HS-27A (cell line): ENCODE measurements at places on chromosomes 4 and X.

DNA sequence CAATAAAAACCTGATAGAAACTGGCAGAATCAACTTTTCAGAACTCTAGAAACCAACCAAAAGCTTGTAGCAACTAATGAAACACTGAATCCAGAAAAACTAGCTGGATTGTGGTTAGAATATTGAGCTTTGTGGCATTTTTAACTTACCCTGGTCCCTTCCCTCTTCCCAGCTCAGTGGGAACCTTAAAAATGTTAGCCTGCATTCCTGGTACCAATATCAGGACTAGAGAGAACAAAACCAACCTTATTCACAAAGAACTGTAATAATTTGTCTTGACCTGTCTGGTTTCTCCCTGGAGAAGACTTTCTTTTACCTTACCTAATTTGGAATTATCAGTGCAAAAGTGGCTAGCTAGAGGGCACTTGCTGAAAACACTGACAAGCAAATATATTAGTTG is 21.2 kb downstream of the SH3D19 start:
- DNase-seq: no peak

DNA sequence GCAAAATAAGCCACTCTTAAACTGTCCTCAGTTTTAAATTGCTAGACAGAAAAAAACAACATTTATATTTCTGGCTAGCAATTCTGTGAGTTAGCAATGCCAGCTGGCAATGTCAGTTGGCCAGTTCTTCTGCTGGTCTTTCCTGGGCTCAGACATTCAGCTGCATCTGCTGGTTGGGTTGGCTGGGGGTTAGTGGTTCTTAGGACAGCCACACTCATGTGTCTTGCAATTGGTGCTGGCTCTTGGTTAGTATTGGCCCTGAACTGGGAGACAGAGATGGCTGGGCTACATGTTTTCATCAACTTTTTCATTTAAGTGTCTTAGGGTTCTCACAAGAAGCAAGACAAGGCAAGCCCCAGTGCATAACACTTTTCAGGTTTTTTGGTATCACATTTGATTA is 48.0 kb upstream of the PDLIM5 start:
- DNase-seq: no peak

GRCh38 chrX:56762707-56763555 is 33.9 kb downstream of the NBDY start:
- DNase-seq: no peak

- DNase-seq: peak; percentile 76
Measured at GRCh38 chr4:150224896-150225591, 146.8 kb downstream of the DCLK2 start.

DNA sequence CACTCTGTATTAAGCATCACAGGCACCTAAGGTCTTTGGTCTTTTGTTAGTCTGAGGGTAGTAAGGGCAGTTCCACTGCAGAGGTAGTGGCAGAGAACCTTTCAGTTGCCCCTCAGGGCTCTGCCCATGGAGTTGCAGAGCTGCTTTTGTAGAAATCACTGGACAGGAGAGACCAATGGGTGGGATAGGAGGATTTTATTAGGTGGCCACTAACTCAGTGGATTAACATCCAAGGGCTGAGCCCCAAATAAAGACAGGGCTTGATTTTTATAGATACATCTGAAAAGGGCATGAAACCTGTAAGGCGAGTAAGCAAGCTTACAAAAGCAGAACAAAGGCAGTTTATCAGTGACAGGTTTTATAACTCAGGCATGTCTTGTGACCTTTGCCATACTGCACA is 1035.4 kb downstream of the SH3BGRL start:
- no peak for DNase-seq

DNA sequence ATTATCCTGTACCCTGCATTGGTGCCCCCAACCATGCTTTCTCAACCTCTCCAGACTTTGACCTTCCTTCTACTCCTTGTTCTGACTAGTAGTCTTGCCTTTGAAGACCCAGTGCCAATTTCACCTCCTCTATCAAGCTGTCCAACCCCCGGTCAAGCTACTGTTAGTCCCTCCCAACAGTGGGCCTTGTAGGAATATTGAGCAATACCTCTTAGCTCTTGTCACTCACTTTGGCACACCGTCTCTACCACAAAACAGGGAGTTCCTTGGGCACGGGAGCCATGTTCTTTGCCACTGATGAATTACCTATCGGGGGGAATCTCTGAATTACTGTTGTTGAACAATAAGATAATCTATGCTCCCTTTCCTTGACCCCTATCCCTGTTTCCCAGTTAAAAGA is 25.2 kb downstream of the LAS1L start:
- no peak for DNase-seq

DNA sequence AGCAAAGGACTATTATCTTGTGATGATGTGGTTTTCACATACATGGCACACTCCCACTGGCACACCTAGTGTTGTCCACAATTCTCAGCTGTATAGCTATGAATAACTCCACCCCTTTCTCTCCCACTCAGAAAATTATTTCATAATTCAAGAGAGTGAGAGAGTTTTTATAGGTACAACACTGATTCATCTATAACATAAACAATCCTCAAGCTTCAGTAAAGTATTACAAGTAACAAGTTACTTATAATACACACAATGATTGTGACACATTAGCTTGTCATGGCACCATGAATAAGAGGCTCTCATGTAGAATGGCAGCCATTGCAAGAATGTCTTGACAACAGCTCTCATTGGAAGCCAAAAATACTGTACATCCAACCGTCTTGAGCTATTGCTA is 43.9 kb downstream of the RAB40A start:
- DNase-seq: no peak

DNA sequence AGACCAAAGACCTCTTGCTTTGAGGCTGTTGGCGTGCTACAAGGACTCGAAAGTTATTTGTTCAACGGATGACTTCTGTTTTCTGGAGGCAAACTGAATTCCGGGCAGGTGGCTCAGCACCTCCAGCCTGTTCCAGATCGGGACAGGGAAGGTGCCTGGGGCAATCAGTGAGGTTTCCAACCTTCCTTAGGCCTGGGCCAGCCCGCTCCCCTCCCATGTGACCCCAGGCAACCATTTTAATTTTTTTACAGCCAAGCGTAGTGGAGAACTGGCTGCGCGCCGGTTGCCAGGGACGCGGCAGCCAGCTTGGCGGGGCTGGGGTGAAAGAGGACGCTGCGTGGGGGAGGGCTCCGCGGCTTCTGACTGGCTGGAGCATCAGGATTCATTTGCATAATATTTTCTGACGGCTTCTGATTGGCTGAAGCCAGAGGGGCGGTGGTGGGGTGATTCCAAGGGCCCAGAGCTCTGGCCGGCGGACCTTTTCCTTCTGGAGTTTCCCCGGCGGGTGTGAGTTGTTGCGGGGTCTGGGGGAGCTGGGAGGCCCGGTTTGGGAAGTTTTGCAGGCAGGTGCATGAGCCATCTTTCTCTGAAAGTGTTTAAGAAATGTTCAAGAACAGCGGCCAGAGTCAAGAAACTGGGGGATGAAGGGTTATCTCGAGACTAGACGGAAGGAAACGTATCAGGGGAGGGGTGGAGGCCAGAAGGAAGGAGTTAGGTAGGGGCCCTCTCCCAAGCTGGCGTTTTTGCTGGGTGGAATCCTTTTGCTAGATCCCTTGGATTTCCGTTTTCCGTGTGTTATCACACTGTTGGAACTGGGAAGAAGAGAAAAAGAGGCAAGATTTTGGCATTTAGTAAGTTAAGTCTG is at the start of gene MID1IP1:
MID1IP1 (plus strand) TSS at position 479 of the 865 bp plus-strand sequence. CDS start 3,488 bp downstream, outside the sequence.
- DNase-seq: no peak

- DNase-seq: no peak
Measured at GRCh38 chr4:152209772-152210493, 326.0 kb downstream of the FBXW7 start.

DNA sequence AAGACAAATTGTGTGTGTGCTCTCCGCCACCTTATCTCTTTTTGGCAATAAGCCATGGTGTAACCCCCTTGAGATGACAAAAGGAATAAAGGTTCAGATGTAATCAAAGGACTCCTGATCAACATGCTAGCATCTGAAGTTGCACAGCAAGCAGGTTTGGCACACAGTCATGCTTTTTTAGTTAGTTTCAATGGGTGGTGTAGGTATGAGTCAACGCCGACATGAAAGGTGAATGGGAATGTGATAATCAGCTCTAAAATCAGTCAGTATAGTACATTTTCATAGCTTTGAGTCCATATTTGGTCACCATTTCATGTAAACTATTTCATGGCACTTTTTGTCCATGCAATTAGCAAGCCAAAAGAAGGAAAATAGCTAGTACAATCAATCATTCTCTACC is 50.4 kb upstream of the ETNPPL start:
- DNase-seq: no peak

DNA sequence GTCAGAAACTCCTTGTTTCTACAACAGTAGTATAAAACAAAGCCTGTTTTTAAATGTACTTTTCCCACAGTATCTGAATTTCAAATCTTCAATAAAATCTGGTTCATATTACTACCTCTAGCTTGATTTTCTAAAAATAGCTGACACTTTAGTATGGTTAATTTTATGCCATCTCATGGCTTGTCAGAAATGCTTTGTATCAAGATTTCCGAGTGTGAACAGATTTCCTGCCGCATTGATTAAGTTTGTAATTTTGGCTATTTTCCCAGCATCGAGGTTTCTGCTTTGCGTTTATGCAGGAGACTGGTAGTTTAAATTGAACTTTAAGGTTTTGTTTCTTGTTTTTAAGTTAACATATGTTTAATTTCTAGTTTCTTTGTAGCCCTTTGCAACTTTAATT is 44.2 kb downstream of the CLCN3 start:
- DNase-seq: no peak

DNA sequence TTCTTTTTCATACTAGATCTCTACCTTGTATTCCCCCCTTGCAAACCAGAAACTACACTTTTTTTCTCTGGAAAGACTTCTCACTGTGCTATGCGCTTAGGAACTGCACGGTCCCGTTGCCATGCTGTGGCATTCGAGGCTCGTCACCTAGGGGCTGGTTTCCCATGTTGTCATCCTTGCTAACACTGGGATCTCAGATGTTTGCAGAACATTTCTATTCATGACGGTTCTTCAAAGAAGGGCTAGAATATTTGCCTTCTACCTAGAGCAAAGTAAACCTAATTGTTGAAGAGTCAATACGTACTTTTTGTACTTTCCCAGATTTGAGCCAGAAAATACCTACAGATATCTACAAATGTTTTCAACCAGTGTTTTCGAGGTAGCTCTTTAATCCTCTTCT is 41.0 kb downstream of the RS1 start:
- no peak for DNase-seq
